ENCODE measurements at places on chromosomes 5 and 9. TPM values are rescaled to one million over a fixed set of nuclear protein-coding genes. Genes with fewer than 3 reads are reported as not detected.

GRCh38 chr9:93531374-93531773, 45.0 kb upstream of the PHF2 start:
- DNase-seq, result no peak

- DNase-seq, result no peak
These were observed 17.9 kb downstream of the NIPAL4 start for GRCh38 chr5:157477814-157478494.

The PCDHA5 gene
- total RNA-seq, result 0.69 TPM

- DNase-seq, result no peak
These were observed 88.7 kb downstream of the SCAMP1 start for GRCh38 chr5:78449103-78449502.

DNA sequence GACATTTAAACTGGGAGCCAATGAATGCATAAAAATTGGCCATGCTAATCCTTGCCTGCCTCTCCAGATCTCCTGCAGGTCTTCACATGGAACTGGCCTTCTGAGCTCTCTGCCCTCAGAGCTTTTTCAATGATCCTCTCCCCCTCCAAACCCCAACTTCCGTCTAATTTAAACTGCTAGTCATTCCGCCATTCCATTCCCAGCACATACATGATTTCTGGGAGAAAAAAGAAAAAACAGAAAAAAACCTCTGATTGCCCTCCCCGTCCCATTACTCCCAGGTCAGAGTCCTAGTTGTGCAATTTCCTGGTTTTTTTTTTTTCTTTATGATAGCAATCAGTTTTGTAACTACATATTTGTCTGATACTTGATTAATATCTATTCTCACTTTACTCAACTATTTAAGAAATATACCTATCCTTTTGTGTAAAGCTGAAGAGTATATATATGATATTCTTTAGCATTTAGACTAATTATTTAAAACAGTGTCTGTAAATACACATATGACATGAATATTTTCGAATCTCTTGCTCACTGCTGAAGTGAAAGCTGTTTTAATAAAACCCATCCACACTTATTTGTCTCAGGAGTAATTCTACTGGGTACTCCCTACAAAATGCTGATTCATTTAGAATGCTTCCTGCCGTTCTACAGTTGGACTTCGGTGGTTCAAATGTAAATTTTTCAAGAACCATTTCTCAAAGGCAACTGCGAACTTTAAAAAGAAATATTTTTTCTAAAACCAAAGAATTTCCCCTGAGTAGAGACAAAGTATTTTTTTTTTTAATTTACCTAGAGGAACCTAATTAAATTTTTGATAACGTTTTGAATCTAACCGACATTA, 1.6 kb downstream of the HINT1 start:
- no peak for DNase-seq

DNA sequence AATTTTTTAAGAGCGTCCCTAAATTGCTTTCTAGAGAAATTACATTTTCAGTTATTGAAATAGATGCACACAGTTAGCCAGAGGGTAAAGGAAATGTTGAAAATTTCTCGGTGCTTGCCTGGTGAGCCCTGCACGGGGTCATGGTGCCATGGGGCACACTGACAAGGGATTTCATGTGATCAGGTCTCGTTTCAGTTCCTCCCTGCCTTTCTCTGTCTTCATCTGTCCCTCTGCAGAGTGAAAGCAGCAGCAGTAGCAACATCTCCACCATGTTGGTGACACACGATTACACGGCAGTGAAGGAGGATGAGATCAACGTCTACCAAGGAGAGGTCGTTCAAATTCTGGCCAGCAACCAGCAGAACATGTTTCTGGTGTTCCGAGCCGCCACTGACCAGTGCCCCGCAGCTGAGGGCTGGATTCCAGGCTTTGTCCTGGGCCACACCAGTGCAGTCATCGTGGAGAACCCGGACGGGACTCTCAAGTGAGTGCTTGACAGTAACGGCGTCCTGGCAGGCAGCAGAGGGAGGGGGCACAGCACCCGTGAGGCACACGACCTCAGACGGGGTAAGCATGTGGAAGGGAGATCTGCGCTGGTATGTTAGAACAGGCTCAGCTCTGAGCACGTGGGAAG, 89.1 kb upstream of the OTULINL start:
- no peak for DNase-seq

DNA sequence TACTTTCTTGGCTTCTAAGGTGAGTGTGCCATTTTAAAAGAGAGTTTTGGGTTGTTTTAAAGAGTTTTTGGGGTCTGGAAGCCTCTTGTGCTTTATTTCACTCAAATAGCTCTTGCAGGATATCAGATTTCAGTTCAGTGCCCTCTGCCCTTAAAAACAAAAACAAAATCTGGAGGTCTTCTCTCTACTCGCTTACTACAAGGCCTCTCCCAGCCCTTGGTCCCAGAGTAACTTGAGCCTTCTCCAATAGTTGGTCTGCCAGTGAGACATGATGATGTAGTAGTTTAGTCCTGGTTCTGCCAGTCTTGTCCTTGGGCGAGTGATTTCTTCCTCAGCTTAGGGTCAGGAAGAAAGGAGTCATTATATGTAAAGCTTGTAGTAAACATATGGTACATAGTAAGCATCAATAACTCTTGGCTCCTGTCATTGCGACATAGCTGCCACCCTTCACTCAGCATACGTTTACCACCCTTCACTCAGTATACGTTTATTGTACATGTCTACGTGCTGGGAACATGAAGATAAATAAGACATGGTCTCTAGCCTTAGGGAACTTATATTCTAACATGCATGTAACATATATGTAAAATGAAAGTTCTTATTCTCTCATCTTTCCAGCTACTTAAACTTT, 147.6 kb downstream of the MAN2A1 start:
- DNase-seq, result no peak

DNA sequence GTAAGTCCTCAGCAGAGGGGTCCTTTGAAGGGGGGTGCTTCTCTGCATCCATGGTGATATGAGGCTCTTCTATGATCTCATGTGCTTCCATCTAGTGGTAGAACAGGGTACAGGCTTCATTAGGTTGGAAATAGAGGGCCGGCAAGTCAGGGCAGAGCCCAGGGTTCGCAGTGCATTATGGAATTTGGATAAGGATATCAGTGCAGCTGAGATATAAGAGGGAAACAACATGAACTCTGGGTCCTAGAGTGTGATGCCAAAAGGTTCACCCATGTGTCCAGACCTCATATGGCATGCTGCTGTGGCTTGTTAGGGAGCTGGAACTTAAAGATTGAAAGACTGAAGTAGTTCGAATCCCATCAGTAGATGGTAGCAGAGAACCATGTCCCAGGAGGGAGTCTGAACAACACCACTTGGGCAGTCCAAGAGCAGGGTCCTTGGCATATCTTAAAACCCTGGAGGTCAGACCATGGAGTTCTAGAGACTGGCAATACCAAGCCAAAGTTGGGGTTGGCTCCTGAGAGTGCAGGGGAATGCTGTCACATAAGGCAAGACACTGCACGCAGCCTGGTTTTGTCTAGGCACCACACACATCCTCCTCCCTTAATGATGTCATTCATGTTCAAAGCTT, 2.3 kb downstream of the FAM221B start:
- DNase-seq, result no peak

GRCh38 chr9:111438541-111439235, 45.5 kb downstream of the ECPAS start:
- DNase-seq, result no peak

GRCh38 chr9:84722388-84722989, 53.0 kb downstream of the NTRK2 start:
- no peak for DNase-seq

DNA sequence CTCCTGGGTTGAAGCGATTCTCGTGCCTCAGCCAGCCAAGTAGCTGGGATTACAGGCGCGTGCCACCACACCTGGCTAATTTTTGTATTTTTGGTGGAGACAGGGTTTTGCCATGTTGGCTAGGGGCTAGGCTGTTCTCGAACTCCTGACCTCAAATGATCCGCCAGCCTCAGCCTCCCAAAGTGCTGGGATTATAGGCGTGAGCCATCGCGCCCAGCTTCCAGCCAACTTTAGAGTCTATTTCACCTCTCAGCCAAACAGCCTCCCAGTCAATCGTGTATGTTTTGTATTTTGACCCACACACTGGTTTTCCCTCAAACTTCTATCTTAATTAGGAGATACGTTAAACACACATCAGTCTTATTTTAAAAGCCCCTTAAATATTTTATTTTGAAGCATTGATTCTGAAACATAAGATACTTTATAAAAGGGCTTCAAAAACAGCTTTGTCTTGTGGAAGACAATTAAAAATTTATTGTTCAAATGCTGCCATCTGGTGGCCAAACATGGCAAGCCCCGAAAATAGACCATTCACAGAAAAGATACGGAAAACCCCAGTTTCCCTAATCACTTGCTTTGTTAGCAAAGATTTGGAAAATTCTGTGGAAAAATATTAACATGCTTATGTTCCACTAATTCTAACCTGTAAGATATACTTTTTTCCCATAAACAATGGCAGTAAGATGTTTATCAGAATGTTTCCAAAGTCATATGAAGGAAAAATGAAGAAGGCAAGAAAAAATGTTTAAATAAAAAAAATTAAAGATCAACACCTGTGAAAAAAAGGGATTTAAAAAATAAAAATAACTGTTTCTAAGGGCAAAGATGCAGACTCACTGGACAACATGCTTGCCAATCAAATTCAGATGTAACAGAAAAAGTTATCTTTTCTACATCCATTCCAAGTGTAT, 33.1 kb downstream of the APTX start:
- peak; percentile 47 for DNase-seq

DNA sequence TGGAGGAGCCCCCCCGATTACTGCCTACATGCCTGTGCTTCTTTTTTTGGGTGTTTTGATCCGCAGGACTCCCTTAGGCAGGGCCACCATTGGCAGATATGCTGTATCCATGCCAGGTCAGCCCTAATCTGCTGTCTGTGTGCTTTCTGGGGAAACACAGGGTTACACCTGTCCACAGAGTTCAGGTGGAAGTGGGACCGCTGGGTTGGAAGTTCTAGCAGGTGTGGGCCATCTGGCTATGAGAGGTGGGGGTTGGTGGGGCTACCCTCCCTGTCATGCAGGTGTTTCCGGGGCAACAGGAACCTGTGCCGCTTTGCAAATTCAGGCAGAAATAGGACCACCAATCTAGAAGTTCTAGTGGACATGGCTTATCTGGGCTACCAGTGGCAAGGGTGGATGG, 17.0 kb downstream of the IFNE start:
- no peak for DNase-seq

DNA sequence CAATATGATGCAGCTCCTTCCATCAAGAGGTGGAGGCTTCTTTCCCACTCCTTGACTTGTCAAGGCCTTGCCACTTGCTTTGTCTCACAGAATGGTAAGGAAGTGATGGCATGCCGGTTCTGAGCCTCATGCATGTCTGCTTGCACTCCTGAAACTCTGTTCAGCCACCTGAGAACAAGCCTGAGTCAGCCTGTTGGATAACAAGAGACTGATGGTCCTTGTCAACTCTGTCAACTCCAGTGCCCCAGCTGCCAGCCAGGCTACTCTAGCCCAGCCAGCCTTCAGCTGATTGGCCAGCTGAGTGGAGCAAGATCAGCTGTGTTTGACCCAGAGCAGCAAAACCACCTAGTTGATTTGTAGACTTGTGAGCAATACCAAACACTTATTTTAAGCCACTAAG, 4.4 kb upstream of the TENT4A start:
- no peak for DNase-seq

The PCDHGA9 gene
- 11.8 TPM for total RNA-seq

Data from uterus (tissue), 4 donors.